ENCODE measurements at places on chromosomes 3 and 15. TPM values are rescaled to one million over a fixed set of nuclear protein-coding genes. Genes with fewer than 3 reads are reported as not detected.

The CKMT1B gene
- 74.3 TPM for total RNA-seq

The CLDN1 gene
- total RNA-seq = 0.35 TPM

The GPD1L gene
- total RNA-seq = 157 TPM

The MKRN3 gene
- total RNA-seq = not detected

The RASL12 gene
- total RNA-seq = 5.1 TPM

The LEKR1 gene
- not detected for total RNA-seq

The SST gene
- 15.9 TPM for total RNA-seq

The SMCO1 gene
- not detected for total RNA-seq

GRCh38 chr3:118766306-118766669 is 268.4 kb downstream of the IGSF11 start:
- H3K4me3 ChIP-seq = no peak overlapping the region
- no peak for DNase-seq
- no peaks in the 10 kb centered on the region for H3K36me3 ChIP-seq
- H3K4me1 ChIP-seq = no peaks in the 10 kb centered on the region

- peak overlapping the region; percentile 4 for H3K27ac ChIP-seq
- no peaks in the 10 kb centered on the region for H3K27me3 ChIP-seq
- no peak for DNase-seq
- H3K4me1 ChIP-seq = no peaks in the 10 kb centered on the region
These were observed 6.8 kb upstream of the AMOTL2 start for GRCh38 chr3:134381076-134381475.

GRCh38 chr15:67834581-67835296 is 5.1 kb downstream of the RNU6-1 start:
- H3K27me3 ChIP-seq = peaks cover 45% of the 10 kb centered on the region
- no peak overlapping the region for H3K27ac ChIP-seq
- H3K4me1 ChIP-seq = peaks cover 32% of the 10 kb centered on the region
- H3K36me3 ChIP-seq = no peaks in the 10 kb centered on the region
- DNase-seq = peak; percentile 54

- no peak for DNase-seq
- no peaks in the 10 kb centered on the region for H3K36me3 ChIP-seq
- H3K27me3 ChIP-seq = no peaks in the 10 kb centered on the region
- no peak overlapping the region for H3K4me3 ChIP-seq
- H3K27ac ChIP-seq = no peak overlapping the region
These were observed 171.9 kb upstream of the CTDSPL start for GRCh38 chr3:37689645-37690356.

DNA sequence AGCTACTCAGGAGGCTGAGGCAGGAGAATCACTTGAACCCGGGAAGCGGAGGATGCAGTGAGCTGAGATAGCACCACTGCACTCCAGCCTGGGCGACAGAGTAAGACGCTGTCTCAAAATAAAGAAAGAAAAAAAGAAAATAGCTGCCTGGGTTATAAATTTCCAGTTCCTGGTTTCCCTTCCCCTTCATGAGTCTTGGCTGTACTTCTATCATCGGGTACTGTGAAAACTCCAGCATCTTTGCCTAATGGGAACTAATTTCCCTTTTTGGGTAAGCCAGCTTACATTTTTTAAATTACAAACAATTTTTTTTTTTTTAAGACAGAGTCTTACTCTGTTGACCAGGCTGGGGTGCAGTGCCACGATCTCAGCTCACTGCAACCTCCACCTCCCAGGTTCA is 15.0 kb downstream of the DENND4A start:
- peaks cover 4% of the 10 kb centered on the region for H3K4me1 ChIP-seq
- no peaks in the 10 kb centered on the region for H3K36me3 ChIP-seq
- H3K4me3 ChIP-seq = no peak overlapping the region
- no peaks in the 10 kb centered on the region for H3K27me3 ChIP-seq
- DNase-seq = no peak

DNA sequence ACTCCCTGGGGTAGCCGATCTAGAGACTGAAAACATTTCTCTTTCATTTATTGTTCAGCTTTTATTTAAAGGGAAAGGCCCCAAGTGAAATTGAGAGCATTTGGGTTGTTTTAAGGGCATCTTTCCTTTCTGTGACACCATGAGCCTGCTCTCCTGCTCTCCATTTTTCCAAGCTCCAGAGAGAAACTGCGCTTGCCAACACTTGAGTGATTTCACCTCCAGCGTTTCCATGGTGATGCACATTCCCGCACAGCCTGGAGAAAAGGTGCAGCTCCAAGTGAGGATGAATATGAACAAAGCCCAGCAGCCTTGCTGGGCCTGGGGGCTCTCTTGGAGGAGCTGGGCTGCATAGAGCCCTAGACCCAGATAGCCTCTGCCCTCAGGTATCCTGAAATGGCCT is 159.2 kb upstream of the PPP2R3A start:
- no peak for DNase-seq
- no peaks in the 10 kb centered on the region for H3K36me3 ChIP-seq
- H3K4me3 ChIP-seq = no peak overlapping the region
- no peaks in the 10 kb centered on the region for H3K4me1 ChIP-seq

DNA sequence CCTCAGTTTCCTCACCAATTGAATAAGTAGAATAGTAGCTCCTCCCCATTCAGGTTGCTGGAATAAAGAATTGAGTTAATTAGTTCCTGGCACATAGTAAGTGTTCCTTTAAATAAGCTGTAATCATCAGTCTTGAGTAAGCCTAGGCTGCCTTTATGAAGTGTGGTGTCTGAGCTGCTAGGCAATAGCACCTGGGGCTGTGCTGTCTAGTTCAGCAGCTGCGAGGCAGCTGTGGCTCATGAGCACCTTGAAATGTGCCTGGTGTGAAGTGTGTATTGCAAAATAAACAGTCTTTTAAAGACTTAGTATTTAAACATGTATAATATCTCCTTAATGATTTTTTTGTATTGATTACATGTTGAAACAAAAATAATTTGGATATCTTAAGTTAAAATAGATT is 77.6 kb downstream of the TOP2B start:
- H3K27me3 ChIP-seq = no peaks in the 10 kb centered on the region
- H3K27ac ChIP-seq = no peak overlapping the region
- DNase-seq = no peak
- H3K4me1 ChIP-seq = no peaks in the 10 kb centered on the region

DNA sequence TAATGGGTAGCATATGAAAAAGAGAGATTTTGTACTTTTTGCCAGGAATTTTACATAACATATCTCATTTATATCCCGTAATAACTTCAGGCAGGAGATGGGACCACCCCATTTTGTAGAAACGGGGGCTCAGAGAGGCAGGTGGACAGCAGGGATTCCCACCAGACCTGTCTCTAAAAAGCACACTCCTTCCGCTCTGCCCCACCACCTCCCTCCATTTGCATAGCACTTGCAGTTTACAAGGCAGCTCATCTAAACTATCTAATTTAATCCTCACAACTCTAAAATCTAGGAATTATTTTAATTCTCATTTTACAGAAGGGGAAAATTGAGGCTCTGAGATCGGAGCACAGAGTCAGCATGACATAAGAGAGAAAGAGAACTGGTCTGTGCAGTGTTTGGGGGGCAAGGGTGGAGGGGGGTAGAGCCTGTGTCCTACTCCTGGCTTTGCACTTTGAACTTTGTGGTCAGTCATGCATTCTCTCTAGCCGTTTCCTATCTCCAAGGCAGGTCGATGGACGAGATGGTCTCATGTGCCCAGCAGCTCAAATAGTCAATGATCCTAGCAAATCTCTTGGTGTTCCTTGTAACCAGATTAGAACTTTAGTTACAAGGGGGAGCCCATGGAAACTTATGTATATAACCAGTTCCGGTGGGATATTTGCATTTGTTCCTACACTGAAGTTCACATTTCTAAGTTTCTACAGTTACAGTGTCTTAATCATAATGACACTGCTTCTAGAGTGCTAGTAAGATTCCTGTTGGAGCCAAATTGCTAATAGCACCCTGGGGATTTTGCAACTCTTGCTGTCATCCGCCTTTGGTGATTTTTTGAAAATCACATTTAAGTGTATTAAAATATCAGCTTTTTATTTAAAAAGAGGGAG is 18.6 kb downstream of the CRYGS start:
- H3K27ac ChIP-seq = peak overlapping the region; percentile 68
- H3K27me3 ChIP-seq = no peaks in the 10 kb centered on the region
- no peaks in the 10 kb centered on the region for H3K4me1 ChIP-seq
- no peak for DNase-seq

DNA sequence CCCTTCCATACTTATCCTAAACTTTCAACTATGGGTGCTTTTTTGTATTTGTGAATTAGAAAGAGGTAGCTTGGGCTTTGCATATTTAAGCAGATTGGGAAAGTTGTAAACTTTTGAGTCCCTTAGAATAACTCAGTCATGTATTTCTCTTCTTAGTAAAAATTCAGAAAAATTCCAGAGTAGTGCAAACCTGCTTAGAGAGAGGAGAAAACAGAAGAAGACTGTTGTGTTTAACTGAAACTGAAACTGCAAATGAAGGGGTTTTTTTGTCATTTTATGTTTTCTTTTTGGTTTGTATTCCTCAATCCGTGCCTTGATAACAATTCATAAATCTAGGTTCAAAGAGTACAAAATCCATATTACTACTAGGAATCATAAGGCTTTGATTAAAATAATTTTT is 31.3 kb downstream of the CD200 start:
- H3K36me3 ChIP-seq = no peaks in the 10 kb centered on the region
- DNase-seq = no peak
- H3K27me3 ChIP-seq = no peaks in the 10 kb centered on the region
- H3K4me3 ChIP-seq = no peak overlapping the region
- H3K27ac ChIP-seq = no peak overlapping the region
- H3K4me1 ChIP-seq = no peaks in the 10 kb centered on the region

DNA sequence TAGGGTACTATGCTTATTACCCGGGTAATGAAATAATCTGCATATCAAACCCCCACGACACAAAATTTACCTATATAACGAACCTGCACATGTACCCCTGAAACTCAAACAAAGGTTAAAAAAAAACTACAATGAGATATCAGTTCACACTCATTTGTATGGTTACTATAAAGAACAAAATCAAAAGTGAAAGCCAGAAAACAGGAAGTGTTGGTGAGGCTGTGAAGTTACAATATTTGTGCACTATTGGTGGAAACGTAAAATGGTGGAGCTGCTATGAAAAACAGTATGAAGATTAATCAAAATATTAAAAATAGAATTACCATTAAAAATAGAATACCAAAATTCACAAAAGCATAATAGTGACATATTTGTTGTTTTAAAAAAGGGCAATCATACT is 128.9 kb downstream of the ZIC1 start:
- H3K4me1 ChIP-seq = no peaks in the 10 kb centered on the region
- no peak overlapping the region for H3K27ac ChIP-seq
- H3K36me3 ChIP-seq = no peaks in the 10 kb centered on the region
- no peaks in the 10 kb centered on the region for H3K27me3 ChIP-seq

DNA sequence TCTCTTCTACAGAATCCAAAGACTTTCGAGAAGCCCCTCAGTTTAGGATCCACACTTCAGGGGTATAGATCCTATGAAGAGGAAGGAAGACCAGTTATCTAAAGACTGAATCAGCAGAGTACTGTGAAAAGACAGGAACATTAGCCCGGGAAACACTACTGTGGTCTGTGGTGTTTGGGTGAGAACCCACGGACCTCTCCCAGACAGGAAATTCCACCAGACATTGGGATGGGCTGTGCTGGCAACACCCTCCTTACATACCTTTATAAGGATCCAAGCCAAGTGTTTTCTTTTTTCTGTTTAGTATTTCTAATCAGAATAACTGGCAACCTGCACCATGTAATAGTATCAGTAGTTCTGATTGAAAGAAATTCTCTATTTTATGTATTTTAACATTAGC is 14.1 kb downstream of the TMEM207 start:
- H3K27me3 ChIP-seq = no peaks in the 10 kb centered on the region
- no peak for DNase-seq
- no peak overlapping the region for H3K27ac ChIP-seq
- H3K36me3 ChIP-seq = no peaks in the 10 kb centered on the region
- no peak overlapping the region for H3K4me3 ChIP-seq

GRCh38 chr3:135261214-135261775 is 466.2 kb downstream of the EPHB1 start:
- no peak overlapping the region for H3K27ac ChIP-seq
- no peaks in the 10 kb centered on the region for H3K27me3 ChIP-seq
- DNase-seq = no peak
- no peaks in the 10 kb centered on the region for H3K4me1 ChIP-seq
- H3K36me3 ChIP-seq = no peaks in the 10 kb centered on the region
- no peak overlapping the region for H3K4me3 ChIP-seq

- no peaks in the 10 kb centered on the region for H3K36me3 ChIP-seq
- no peaks in the 10 kb centered on the region for H3K4me1 ChIP-seq
- no peaks in the 10 kb centered on the region for H3K27me3 ChIP-seq
- no peak for DNase-seq
These were observed 153.1 kb upstream of the CCDC54 start for GRCh38 chr3:107224026-107224596.

DNA sequence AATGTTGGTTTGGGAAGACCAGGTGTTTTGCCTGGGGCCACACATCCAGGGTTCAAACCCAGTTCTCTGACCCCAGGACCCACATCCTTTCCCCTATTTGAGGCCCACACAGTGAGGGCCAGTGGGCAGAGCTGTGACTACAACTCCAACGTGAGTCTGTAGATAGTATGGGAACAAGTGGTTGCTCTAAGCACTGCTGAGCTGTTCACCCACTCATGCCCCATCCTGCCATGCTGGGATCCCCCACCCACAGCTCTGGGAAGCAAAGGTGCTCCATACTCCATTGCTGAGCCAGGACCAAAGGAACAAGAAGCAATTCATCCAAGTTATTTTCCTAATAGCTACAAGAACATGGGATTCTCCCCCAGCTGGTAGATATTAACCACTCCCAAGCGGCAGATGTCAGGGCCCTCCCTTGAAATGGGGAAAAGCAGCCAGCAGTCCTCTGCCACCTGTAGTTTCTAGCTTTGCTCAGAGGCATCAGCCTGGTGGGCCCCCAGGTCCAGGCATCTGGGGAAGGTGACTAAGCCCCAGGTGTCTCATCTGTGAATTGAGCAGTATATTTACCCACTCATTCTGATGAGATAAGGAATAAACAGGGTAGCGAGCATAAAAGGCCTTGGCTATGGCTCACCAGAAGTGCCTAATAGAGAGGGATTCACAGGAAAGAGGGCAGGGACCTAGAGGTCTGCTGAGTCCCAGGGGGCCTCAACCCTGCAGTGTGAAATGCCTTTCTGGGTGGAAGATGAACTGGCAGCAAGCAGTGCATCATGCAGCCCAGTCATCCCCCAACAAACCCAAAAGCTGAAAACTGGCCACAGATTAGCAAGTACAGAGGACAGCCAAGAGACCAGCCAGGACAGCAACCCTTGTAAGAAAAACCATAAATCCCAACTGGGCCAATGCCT is 33.4 kb downstream of the POC1A start:
- H3K36me3 ChIP-seq = no peaks in the 10 kb centered on the region
- no peak overlapping the region for H3K4me3 ChIP-seq
- no peaks in the 10 kb centered on the region for H3K4me1 ChIP-seq
- DNase-seq = no peak
- no peaks in the 10 kb centered on the region for H3K27me3 ChIP-seq

DNA sequence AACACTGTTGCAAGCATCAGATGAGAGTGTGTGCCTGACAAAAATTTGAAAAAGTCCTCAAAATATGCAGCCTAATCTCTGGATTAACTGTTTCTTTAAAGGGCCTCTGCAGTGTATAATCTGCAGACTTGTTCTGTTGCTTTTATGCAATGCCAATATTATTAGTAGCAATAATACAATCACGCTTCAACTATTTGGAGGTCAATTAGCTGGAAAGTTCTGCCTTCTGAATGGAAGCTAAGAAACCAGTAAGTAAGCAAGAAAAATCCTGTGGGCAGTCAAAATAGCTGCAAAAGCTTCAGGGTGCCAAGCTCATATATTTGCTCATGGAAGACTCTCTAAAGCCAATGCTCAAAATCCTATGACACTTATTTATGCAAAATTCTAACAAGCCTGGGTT is 153.2 kb upstream of the NR2F2 start:
- no peak for DNase-seq
- H3K27me3 ChIP-seq = no peaks in the 10 kb centered on the region

GRCh38 chr15:56868170-56868569 is 50.3 kb upstream of the TCF12 start:
- no peaks in the 10 kb centered on the region for H3K4me1 ChIP-seq
- H3K36me3 ChIP-seq = no peaks in the 10 kb centered on the region
